Tracheal epithelial cell (primary cell): ENCODE measurements at places on chromosomes 1 and 21. TPM values are rescaled to one million over a fixed set of nuclear protein-coding genes. Genes with fewer than 3 reads are reported as not detected.

The NCMAP gene
- total RNA-seq, result 0.21 and 1.2 TPM in 2 replicates

The SELE gene
- total RNA-seq, result 0.24 TPM in 1 of 2 replicates, not detected in the other

The GSTM1 gene
- 0.96 and 5.1 TPM in 2 replicates for total RNA-seq

The AKR7A3 gene
- total RNA-seq, result 0.72 TPM in 1 of 2 replicates, not detected in the other

The FAM131C gene
- 0.72 and 1.1 TPM in 2 replicates for total RNA-seq

The SYTL1 gene
- 53.7 and 64.3 TPM in 2 replicates for total RNA-seq

The NES gene
- 0.24 TPM in 1 of 2 replicates, not detected in the other for total RNA-seq

The AADACL3 gene
- total RNA-seq, result not detected in 2 replicates

The LENEP gene
- total RNA-seq, result 0.72 TPM in 1 of 2 replicates, not detected in the other

The AIM2 gene
- total RNA-seq, result not detected in 2 replicates

The NOC2L gene
- total RNA-seq, result 103 and 146 TPM in 2 replicates

The IVL gene
- 0.43 and 6.5 TPM in 2 replicates for total RNA-seq

The C8A gene
- not detected in 2 replicates for total RNA-seq

The PRDM15 gene
- 5.3 and 5.8 TPM in 2 replicates for total RNA-seq

The OR2T2 gene
- total RNA-seq, result not detected in 2 replicates
